ENCODE measurements at places on chromosomes 5 and 9.

GRCh38 chr9:136858844-136859757 lies 7.0 kb downstream of the MAMDC4 start:
- DNase-seq: peak; percentile 74

- no peak for DNase-seq
These were observed 1293.8 kb downstream of the PTPRD start for GRCh38 chr9:9319007-9319406.

DNA sequence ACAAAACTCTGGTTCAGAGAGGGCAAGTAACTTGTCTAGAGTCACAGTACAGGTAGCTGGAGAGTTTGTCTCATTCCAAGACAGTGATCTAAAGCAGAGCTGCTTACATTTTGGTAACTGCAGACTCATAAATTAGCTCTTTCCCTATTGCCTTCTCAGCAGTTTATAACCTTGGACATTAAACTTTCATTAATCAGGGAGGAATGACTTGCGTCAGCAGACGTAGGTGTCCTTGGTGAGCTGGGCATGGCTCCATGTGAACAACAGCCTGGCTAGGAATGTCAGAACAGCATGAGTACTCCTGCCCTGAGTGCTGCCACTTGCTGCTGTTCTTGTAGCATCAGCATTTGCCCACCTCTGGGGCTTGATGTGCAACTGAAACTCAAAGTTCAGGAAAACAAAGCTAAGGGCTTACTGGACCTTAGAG lies 2.2 kb upstream of the ALDOB start:
- no peak for DNase-seq

DNA sequence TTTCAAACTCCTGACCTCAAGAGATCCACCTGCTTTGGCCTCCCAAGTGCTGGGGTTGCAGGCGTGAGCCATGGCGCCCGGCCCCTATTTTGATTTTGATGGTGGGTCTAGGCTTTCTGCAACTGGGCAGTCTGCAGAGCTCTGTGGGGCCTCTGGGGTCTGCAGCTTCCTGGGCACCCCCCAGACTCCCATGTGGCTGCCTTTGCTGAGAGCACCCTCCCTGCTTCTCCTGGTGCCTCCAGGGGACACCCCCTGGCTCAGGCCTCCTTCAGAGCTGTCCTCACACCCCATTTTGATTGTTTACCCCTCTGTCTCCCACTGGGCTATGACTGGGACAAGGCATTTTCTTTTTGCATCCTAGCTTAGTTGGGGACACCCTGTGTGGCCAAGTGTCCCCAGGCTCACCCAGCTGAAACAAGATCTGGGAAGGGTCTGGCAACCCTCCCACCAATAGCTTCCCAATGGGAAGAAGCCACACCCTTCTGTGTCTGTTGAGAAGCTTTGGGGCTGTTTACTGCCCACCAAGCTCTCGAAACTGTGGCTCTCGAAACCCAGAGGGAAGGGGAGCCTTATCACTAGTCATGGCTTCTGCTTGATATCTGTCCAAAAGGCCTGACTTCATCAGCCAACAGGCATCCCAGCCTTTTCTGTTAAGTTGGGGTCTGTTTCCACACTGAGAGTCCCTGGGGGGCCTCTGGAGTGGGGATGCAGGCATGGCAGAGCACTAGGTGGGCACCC lies 204.4 kb upstream of the IER5L start:
- DNase-seq: no peak

DNA sequence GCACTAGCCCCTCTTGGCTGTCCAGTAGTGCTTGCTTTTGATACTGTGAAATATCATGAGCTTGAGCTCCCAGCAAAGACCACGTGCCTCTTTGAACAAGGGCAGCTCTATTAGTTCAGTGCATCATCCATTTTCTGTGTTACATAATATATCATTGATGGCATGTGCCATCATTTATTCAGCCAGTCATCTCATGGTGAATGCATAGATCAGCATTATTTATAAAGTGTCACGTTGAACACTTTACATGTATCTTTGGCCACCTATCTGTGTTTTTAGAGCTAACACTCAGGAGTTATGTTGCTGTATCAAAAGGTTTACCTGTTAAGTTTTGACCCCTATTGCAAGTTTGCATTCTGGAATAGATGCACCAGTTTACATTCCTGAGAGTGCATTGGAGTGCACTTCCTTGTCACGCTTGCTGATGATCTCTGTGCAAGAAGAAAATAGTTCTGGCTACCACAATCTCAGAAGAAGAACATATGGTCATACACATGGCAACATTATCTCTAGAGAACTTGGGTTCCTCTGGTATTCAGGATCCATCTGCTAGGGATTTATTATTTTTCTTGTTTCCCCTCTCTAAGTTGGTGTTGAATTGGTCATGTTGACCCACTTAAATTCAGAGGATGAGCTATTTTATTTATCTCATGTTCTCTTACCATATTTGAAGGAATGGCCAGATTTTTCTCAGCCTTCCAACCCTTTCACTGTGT lies 120.9 kb downstream of the SH3GL2 start:
- DNase-seq: no peak

DNA sequence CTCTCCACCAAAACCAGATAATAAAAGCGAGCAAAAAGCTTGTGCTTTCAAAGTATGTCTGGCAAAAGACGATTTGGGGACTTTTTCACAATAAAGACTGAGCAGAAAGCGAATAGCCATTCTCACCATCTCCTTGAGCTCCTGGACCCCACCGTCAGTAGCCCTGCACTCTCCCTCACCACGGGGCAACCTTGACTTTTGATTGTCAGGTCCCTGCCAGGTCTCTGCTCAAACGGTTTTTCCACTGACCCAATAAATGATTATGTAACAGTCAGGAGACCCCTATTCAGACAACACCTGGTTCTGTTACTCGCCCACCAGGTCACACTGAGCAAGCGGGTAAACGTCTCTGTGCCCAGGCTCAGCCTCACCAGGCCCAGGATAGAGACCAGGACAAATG lies 131.3 kb downstream of the MVB12B start:
- DNase-seq: peak; percentile 30

DNA sequence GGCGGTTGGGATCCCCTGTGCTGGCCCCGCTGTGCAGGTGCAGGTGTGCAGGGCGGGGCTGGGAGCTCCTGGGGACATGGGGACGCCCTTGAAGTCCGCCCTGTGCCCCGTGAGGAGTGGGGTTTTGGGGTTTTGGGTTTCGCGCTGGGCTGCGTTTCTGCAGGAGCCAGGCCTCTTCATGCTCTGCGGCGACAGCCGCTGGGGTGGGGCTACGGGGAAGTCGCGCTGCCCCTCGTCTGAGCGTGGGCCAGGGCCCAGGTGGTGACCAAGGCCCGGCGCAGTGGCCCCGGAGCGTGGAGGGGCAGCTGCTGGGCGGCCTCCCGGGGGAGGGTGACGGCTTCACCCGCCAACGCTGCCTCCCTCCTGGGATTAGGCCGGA lies 47.8 kb upstream of the IRX4 start:
- DNase-seq: no peak

DNA sequence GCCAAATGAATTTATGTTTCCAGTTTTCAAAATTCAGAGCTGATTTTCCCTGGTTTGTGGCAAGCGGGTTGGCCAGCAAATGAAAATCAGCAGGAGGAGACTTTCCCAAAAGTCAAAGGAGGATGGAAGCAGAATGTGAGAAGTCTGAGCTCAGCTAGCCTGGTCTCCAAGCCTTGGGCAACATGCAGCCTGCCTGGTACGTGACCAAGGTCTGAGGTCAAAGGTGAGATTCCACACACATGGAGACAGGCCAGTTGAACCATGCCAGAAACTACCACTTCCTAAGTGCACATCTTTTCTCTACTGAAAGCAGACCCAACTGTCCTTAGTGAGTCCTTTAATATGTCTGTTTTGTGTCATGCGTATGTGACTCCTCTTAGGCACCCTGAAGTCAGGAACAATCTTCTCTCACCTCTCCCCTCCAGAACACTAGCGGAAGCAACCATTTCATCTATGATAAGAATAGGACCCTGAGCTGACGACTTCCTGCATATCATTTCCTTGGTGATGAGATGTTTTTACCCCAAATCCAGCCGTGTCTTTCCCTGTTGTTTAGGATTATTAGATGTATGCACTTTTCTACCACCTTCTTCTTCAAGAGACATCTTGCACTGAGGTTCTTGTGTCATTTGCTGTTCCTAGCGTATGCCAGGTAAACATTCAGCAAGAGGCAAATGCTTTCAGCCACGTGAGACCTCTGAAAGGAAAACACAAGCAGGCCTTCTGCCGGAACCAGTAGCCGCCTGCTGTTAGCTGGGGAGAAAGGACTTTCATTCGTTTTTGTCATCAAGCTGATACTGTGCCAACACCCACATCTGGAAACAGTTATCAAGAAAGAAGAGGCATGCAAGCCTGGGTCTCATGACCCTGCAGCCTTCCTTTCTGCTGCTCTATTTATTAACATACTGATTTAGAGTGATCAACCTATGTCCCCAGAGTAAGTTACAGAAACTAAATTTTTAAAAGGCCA lies 9.7 kb upstream of the TGFBI start:
- DNase-seq: peak; percentile 73

GRCh38 chr5:75433814-75434506 lies 77.5 kb downstream of the CERT1 start:
- no peak for DNase-seq

DNA sequence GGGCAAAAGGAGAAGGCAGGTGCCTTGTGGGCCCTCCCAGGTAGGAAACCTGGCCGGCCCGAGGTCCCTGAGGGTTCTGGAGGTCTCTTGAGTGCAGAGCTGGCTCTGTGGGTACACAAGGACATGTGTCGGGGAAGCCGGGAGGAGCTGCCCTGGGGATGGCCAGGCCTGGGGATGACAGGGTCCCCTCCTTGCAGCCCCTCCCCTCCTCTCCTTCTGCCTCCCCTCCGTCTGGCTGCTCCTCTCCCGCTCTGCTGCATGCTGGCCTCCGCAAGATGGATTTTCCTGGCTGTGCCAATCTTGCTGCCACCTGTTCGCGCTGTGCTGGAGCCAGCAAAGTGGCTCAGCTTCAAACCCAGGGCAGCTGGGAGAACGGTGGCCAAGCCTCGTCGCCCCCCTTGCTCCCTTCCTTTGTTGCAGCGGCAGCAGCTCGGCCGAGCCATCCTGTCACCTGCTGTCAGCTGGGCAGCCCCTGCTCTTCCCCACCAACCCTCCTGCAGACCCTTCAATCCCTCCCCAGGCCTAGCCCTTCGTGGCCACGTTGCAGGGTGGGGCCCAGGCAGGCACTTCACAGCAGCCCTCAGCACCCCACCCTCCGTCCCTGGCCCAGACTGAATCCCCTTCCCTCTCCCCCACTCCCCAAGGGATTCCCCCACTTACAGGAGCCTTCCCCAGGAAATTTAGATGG lies 17.6 kb upstream of the UNC5A start:
- peak; percentile 53 for DNase-seq

DNA sequence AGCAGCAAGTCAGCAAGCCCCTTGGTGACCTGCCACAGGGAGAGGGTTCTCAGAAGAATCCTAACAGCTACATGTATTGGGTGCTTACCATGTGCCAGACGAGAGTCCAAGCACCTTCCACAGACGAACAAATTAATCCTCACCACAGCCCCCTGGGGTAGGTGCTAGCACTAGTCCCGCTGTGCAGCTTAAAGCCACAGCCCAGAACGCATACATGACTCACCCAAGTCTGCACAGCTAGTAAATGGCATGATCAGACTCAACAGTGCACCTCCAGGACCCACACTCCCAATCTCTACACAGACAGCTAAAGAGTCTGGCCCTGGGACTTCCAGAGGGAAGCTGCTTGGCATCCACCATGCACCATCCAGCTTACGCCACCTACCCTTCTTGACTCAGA lies 111.5 kb downstream of the PAX5 start:
- DNase-seq: peak; percentile 10

GRCh38 chr5:90119531-90119971 lies 290.0 kb downstream of the CETN3 start:
- no peak for DNase-seq

DNA sequence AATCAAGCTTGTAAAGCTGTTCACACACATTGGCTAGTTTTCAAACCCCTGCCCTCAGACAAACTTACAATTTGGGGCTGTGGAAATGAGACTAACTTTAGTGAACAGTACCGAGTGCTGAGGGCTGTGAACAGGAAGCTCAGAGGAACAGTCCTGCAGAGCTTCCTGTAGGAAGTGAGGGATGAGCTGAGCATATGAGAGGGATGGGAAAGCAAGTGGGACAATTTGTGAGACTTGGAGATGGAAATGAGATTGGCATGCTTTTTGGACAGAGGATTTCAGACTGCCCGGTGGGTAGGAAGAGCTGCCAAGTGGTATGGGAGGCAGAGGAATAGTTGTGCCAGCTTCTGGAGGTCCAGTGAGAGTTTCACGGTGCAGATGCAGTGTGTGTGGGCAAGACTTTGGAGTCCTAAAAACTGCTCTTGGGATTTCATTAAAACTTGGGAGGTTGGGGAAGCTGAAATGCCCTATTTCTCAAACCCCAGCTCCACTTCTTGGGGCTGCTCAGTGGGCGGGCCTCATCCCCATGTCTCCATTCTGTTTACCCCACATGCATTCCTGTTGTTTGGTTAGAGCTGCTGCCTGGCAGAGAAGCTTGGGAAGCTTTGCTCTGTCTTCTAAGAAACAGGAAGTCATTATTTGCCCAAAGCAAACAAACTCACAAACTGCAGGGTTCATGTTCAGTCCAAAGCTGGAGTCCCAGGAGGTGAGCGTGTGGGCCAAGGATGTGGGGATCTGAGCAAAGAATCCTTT lies 267.5 kb downstream of the ZSWIM6 start:
- no peak for DNase-seq

DNA sequence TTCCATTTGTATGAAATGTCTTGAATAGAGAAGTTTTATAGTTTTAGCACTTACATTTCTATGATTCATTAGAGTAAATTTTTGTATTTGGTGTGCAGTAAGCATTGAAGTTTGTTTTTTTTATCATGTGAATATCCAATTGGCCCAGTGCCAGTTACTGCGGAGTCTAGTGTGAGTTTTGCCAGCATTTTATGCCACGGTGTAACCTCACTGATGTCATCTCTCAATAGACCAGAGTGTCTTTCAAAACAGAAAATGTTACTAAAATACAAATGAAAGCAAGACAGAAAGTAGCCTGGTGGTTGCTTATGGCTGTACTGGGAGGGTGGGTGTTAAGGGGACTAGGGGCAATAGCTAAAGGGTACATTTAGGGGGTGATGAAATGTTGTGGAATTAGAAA lies 62.8 kb downstream of the IPPK start:
- DNase-seq: no peak

DNA sequence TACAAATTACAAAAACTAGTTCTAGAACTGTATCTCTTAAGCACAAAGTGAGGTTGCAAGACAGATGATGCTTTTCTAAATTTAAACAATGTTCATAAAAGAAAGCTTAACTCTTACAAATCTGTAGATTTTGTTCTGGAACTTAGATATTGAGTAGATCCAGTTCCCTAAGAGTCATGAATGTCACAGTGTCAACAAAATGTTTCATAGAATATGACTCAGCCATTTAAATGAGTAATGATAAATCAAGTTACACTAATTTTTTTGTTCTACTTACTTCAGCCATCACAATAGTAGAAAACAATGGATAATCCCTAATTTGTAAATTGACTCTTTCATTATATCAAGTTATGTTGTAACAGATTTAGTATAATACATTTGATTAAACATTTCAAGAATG lies 239.7 kb downstream of the MEF2C start:
- no peak for DNase-seq

- DNase-seq: peak; percentile 75
These were observed 56.2 kb downstream of the PLAC8L1 start for GRCh38 chr5:146048994-146049703.

GRCh38 chr9:115204904-115205453 lies 87.0 kb upstream of the TNC start:
- no peak for DNase-seq

All from right forelimb (tissue), 1 donor.